ENCODE measurements at places on chromosomes 3 and 15.

GRCh38 chr15:31799715-31800321 lies 230.5 kb upstream of the CHRNA7 start:
- H3K4me1 ChIP-seq, result no peaks in the 10 kb centered on the region
- no peaks in the 10 kb centered on the region for H3K27me3 ChIP-seq
- no peak for DNase-seq
- H3K4me3 ChIP-seq, result no peak overlapping the region

DNA sequence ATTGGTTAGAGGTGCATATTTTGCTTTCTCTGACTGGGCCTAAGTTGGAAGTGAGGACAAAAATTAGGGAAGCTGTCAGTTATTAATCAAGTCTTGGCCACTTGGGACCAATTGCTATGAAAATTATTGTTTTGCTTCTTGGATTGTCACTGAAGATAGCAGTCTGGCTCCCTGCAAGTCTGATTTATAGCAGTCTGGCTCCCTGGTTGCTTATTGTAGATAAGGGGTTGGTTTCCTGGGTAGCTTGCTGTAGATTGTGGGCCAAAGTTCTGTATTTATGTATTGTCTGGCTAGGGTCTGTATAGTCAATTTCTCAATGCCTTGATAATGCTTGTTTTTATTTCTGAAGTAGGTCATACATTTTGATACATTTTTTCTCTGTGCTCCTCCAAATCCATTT lies 13.3 kb upstream of the DRD3 start:
- no peaks in the 10 kb centered on the region for H3K36me3 ChIP-seq
- H3K4me3 ChIP-seq, result no peak overlapping the region
- H3K4me1 ChIP-seq, result no peaks in the 10 kb centered on the region

DNA sequence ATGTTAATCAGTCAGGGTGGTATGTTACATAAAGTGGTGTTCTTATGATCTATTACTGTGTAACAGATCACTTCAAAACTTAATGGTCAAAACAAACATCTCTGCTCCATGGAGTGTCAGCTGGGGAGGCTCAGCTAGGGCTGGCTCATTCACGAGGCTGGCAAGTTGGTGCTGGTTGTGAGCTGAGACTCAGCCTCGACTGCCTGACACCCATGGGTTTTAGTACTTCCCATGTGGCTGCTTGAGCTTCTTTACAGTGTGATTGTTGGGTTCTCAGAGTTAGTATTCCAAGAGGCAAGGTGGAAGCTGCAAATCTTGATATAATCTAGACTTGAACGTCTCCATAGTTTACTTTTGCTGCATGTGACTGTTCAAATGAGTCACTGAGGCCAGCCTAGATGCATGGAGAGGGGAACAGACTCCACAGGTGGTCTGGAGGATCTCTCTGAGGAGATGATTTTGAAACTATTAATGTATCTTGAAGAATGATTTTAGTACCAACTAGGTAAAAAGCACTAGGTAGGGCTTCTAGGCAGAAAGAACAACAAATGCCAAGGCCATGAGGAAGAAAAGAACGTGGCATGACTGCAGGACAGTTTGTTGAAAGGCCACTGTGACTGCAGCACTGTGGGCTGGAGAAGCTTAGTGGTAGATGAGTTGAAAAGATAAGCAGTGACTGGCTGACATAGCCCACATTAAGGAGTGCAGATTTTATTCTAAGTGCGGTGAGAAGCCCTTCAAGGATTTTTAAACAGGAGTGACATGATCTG lies 281.1 kb upstream of the PROK2 start:
- no peak overlapping the region for H3K4me3 ChIP-seq
- H3K27ac ChIP-seq, result no peak overlapping the region
- no peaks in the 10 kb centered on the region for H3K36me3 ChIP-seq
- no peak for DNase-seq

GRCh38 chr3:87298111-87298718 lies 21.8 kb upstream of the POU1F1 start:
- no peak for DNase-seq
- H3K4me3 ChIP-seq, result no peak overlapping the region
- no peaks in the 10 kb centered on the region for H3K27me3 ChIP-seq
- H3K27ac ChIP-seq, result no peak overlapping the region
- no peaks in the 10 kb centered on the region for H3K36me3 ChIP-seq

DNA sequence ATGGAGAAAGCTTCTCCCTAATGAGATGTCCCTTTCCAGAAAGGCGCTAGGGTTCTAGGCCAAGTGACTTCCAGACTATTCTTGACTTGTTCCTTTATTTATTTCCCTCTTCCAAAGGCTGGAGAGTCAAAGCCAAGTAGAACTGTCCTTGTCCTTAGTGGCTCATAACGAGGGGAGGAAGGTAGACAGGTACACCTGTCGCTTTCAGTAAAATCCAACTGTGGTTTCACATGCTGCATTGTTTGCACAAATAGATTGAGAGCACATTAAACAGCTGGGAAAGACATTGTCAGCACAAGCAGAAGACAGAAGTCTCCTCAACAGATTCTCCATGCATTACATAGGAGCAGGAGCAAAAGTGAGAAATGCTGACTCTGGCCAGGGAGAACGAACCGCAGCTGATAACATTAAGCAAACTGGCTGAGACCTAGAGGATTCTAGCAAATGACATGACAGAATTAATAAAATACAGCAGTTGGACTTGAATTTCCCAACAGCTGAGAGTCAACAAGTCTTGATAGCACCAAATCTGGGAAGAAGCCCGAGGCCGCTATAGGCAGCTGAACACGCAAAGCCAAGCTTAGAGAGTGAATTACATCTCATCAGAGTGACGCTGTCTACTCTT lies 227.7 kb downstream of the TLE3 start:
- no peak for DNase-seq
- peaks cover 6% of the 10 kb centered on the region for H3K4me1 ChIP-seq
- H3K27ac ChIP-seq, result no peak overlapping the region
- no peaks in the 10 kb centered on the region for H3K27me3 ChIP-seq
- no peak overlapping the region for H3K4me3 ChIP-seq

DNA sequence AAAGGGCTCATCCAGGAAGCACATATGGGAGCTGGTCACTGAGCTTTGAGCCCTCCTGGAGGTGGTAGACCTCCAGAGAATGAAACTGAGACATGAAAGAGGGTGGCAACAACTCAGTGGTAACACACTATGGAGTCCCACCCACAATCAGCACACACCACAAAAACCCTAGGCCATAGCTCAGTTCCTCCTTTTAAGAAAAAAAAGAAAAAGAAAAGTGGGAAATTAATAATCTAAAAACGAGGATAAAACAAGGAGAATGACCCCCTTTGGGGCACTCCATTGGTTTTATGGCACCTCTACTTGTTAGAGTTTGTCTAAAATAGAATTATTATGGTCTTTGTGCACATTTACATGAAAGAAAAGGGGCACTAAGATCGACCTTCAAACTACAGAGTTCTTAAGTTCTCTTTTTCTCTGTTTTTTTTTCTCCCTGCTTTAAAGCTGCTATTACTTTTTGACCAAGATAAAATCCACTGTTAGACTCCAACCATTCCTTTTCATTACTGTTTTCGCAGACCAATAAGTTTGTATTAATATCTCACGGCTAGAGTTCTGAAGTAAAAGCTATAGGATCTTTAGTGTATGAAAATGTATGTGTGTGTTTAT lies 40.2 kb upstream of the ZBTB20 start:
- H3K4me1 ChIP-seq, result no peaks in the 10 kb centered on the region
- no peak for DNase-seq
- no peak overlapping the region for H3K4me3 ChIP-seq
- no peaks in the 10 kb centered on the region for H3K36me3 ChIP-seq
- no peaks in the 10 kb centered on the region for H3K27me3 ChIP-seq

- no peaks in the 10 kb centered on the region for H3K27me3 ChIP-seq
- peaks cover 7% of the 10 kb centered on the region for H3K4me1 ChIP-seq
- peak overlapping the region; percentile 76 for H3K4me3 ChIP-seq
- DNase-seq, result no peak
- peak overlapping the region; percentile 98 for H3K27ac ChIP-seq
Measured at GRCh38 chr3:39407773-39408492, 1.4 kb downstream of the RPSA start.

DNA sequence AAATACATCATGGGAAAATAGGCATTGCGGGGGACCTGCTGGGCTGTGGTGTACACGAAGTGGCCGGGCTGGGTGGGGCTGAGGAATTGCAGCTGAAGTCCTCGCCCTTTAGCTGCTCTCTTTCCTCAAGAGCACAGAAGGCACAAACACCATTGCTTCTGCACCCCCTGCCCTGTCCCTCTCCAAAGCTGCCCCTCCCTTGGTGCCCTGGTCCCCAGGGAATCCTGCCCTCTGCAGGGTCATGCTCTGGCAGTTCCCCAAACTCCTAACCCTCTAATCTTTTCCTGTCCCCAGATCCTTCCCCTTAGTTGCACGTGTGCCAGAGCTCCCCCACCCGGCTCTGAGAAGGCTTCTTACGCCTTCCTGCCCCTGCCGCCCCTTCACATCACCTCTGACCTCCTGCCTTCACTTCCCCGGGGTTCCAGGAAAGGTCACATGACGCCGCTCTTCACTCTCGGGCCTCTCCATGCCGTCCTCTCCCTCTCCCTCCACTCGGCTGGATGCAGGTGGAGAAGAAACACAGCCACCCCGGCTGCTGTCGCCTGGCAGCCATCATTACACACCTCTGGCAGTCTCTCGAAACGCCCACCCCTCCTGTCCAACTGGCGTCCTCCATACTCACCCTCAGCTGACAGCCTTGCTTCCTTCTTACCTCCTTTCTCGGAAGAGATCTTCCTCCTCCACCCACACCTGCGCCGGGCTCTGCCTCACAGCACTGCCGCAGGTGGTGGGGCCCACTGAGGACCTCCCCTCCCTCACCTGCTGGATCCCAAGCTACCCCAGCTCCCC lies 6.9 kb upstream of the PCSK6 start:
- H3K4me3 ChIP-seq, result no peak overlapping the region
- H3K36me3 ChIP-seq, result no peaks in the 10 kb centered on the region
- H3K4me1 ChIP-seq, result peaks cover 11% of the 10 kb centered on the region
- H3K27me3 ChIP-seq, result no peaks in the 10 kb centered on the region
- H3K27ac ChIP-seq, result no peak overlapping the region

DNA sequence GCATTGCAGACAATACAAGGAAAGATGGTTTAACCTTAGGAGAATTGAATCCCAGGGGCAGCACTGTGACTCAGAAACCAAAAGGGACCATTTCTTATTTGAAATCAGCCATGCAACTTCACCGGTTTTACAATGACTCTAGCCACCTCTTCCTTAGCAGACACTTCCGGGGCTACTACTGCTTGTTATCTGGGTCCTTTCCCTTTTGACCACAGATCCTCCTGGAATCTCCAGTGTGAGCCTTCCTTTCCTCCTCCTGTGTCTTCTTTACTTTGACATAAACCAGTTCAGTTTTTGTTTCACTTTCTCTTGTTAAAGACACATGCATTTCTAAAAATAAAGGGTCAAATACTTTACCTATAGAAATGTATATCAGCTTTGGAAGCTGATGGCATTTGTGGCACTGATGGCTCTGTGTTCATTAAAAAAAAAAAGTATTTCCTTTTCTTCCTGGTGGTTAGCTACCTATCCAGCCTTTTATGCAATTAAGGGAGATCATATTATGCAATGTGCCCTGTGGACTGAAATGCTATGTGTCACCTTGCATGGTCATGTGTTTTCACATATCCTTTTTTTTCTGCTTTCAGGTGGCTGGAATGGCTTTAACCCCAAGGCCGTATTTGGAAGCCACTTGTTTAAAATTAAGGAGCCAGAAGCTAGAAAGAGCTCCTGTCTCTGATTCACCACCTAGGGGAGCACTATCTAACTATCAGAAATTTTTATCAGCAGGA lies 296.2 kb downstream of the CHL1 start:
- H3K4me3 ChIP-seq, result no peak overlapping the region
- no peak overlapping the region for H3K27ac ChIP-seq
- no peaks in the 10 kb centered on the region for H3K27me3 ChIP-seq
- no peaks in the 10 kb centered on the region for H3K36me3 ChIP-seq
- no peaks in the 10 kb centered on the region for H3K4me1 ChIP-seq

DNA sequence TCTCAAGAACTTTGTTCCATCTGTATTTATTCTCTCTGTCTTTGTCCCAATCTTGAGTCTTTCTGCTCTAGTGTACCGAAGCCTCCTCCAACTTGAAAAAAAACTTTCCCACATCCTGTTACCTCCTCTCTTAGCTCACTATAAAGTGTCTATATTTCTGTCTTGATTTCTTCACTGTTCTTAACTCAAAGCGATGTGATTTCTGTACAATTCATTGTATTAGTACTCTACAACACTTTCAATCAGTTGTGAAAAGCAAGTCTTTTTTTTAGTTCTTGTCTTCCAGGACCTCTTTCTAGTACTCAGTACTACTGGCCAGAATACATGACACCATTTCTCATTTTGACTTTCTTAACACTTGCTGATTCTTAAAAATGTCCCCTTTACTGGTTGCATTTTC lies 353.5 kb upstream of the SATB1 start:
- H3K27me3 ChIP-seq, result no peaks in the 10 kb centered on the region
- H3K4me3 ChIP-seq, result no peak overlapping the region
- no peak for DNase-seq
- no peaks in the 10 kb centered on the region for H3K36me3 ChIP-seq
- no peak overlapping the region for H3K27ac ChIP-seq

DNA sequence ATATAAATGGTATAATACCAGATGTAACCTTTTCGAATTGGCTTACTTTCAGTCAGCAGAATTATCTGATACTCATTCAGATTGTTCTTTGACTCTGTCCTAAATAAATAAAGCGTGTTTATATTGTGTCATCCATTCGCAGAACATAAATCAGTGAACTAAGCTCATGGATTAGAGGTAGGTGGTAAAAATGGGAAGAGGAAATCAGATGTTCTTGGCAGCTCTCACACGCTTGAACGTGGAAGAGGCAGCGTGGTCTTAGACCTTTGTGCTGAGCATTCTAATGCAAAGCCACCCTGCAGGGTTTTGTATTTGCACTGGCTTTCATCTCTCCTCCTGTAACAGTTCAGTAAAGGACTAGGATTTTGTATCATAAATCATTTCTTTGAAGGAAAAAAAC lies 441.4 kb downstream of the GABRG3 start:
- no peaks in the 10 kb centered on the region for H3K36me3 ChIP-seq
- no peak overlapping the region for H3K4me3 ChIP-seq
- no peaks in the 10 kb centered on the region for H3K27me3 ChIP-seq
- no peaks in the 10 kb centered on the region for H3K4me1 ChIP-seq

GRCh38 chr15:82805994-82806406 lies at the start of gene FSD2:
FSD2 (minus strand) TSS chr15:82806069; CDS start chr15:82787390, 18,679 bp downstream.
- no peak within 1 kb of the TSS for H3K4me3 ChIP-seq
- H3K27me3 ChIP-seq, result no peaks in the 10 kb centered on the region
- H3K36me3 ChIP-seq, result no peaks in the 10 kb centered on the region
- DNase-seq, result no peak
- H3K4me1 ChIP-seq, result no peaks in the 10 kb centered on the region

GRCh38 chr15:79635897-79636561 lies 203.9 kb downstream of the MINAR1 start:
- H3K4me3 ChIP-seq, result no peak overlapping the region
- no peaks in the 10 kb centered on the region for H3K27me3 ChIP-seq
- no peak for DNase-seq
- no peak overlapping the region for H3K27ac ChIP-seq
- no peaks in the 10 kb centered on the region for H3K36me3 ChIP-seq
- H3K4me1 ChIP-seq, result peaks cover 9% of the 10 kb centered on the region

- peak overlapping the region; percentile 50 for H3K27ac ChIP-seq
- DNase-seq, result no peak
- H3K4me1 ChIP-seq, result peaks cover 20% of the 10 kb centered on the region
- no peak overlapping the region for H3K4me3 ChIP-seq
- H3K27me3 ChIP-seq, result no peaks in the 10 kb centered on the region
Measured at GRCh38 chr3:14616606-14617507, 34.7 kb upstream of the CCDC174 start.
